ENCODE measurements at places on chromosomes 12 and 14.

DNA sequence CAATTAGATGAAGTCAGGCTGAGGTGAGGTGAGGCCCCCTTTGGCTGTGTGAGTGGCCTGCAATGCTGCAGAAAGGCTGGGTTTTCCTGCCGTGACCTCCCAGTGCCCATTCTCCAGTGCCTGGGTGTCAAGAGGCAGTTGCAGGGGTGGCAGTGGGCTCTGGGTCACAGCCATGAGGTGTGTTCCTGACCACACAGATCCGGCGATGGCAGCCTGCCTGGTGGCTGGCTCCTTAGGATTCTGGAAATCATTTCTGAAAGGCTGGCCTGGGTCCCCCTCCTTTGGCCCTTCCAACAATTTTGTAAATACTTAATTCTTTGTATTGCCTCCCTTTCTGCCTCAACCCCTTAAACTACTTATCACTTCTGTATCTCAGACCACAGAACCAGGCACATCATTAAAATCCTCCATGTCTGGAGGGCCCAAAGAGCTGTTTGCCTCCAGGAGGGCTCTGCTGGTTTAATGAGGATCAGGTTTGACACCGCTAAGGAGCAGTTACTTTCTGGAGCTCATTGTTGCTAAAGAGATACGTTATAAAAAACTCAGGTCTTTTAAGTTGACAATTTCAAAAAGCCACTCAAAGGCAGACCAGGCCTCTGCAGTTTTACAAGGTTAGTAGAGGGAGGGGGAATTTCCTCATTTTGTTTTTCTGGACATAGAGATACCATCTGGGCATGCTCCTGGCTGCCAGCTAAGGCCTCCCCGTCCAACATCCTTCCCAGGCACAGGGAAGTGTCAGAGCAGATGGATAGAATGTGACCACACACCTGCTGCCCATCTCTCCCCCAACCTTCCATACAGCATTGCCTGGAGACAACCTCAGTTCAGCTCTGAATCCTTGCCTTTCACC is 204.4 kb downstream of the FOXN3 start:
- DNase-seq, result no peak

DNA sequence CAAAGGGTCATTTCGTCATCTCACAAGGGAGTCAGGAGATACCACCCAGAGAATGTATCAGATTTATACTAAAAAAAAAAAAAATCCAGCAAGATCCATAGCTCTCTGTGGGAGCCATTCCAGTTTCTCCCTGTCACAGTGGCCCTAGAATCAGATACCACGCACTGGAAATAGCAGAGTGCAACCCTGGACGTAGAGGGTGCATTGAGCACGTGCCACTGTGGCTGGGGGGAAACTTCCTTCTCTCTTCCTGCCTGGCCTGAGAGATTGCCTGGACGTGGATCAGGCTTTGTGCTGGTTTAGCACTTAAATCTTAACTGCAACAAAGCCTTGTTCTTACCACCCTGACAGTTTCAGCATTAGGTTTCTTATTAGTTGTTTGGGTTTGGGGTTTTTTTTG is 124.3 kb downstream of the FBXL14 start:
- no peak for DNase-seq

- DNase-seq, result no peak
Measured at GRCh38 chr12:54798651-54799050, 55.7 kb upstream of the MUCL1 start.

DNA sequence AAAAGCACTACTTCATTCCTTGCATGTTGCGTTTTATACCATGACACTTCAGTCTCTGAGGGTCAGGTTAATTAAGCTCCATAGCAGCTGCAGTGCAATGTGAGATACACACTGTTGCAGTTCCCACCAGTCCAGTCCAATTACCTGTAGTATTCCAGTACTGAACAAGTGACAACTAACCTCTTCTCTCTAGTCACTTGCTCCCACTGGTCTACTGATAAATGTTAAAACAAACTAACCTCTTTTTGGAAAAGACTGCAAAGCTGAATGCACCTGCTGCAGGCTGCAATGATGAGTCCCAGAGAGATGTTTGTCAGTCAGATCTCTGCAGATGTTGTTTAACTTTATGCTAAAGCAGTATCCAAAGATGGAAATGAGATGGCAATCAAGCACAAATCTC is 7.9 kb downstream of the NOVA1 start:
- DNase-seq, result no peak

DNA sequence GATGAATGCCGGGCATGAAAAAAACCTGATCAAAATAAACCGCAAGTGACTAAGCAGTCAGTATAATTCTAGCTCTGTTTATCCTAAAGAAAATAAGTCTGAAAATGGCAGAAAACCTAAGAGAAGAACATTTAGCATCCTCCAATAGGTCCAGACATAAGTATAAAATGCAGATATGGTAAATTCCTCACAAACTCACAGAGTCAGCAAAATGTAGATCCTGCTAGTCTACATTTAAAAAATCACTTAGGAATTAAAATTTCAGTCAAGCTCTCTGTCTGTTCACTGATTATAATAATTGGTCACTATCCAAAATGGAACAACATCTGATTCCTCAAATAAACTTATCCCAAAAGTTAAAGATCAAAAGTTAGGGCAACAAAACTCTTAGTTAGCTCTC is 95.1 kb downstream of the DIO2 start:
- no peak for DNase-seq

- peak; percentile 34 for DNase-seq
Measured at GRCh38 chr14:92563359-92563758, 49.8 kb downstream of the RIN3 start.

GRCh38 chr12:69102856-69103255 is 136.5 kb upstream of the CPSF6 start:
- no peak for DNase-seq

GRCh38 chr12:52778833-52779232 is 1.7 kb upstream of the KRT76 start:
- no peak for DNase-seq

GRCh38 chr12:94636462-94637085 is 13.8 kb downstream of the TMCC3 start:
- DNase-seq, result no peak

GRCh38 chr14:24465805-24466204 is 23.2 kb upstream of the SDR39U1 start:
- DNase-seq, result no peak

DNA sequence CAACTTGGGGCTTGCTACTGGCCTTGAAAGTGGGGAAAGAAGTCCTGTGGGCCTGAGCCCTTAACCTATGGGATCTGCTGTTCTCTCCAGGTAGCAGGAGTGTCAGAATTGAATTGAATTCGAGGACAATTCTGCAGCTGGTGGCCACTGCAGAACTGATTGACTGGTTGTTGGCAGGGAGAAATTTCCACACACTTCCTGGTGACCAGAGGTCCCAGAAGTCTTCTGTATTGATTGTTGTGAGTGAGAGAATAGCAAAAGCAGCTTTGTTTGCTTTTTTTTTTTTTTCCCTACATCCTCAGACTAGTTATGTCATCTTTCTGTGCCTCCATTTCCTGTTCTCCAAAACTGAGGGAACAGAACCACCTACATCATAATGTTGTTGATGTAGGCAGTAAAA is 64.1 kb downstream of the PRICKLE1 start:
- DNase-seq, result no peak

DNA sequence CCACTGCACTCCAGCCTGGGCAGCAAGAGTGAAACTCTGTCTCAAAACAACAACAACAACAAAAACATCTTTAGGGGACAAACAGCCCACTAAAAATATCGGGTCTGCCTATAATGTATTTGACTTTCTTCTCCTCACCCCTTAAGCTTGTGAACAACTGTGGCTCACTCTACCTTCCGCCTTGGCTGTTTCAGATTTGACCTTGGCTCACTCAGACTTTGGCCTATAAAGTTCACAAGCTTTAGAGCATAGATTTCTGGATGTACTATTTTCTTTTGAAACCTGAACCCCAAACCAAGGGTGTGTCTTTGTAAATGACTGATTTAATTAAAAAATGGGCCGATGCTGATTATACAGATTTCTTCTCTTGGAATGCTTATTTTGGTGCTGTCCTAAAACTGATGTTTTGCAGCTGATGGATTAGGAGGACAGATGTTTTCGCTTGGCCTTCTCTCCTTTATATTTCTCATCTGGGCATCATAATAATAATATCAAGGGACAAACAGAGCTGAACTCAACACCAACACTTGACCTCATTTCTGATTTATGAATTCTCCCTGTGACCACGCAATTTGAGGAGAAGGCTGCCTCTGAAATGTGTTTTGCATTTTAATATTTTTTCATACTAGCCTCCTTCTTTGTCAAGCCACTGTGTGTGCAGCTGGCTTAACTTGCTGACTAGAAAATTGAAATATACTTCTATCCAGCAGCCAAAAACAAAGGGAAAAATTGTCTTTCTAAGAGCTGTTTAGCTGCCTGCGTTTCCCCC is 40.2 kb upstream of the RASSF3 start:
- DNase-seq, result peak; percentile 73

- DNase-seq, result peak; percentile 92
Measured at GRCh38 chr14:23327947-23328744, 6.9 kb downstream of the PABPN1 start.

DNA sequence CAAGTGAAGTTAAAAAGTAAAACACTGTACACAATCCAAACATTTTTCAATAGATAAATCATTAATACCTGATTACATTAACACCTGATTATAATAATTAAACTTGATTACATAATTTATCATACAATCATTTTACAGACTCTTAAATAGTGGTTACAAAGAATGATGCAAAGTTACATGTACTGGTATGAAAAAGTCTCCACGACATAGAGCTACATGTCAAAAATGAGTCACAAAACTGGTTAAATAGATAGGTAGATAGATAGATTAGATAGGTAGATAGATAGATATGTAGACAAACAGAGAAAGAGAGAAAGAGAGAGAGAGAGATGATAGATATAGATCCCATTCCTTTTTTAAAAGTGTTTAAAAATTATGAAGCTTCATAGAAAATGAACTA is 109.2 kb downstream of the NUAK1 start:
- no peak for DNase-seq

- DNase-seq, result no peak
Measured at GRCh38 chr14:86035882-86036281, 505.9 kb downstream of the FLRT2 start.

GRCh38 chr12:54497883-54498282 is 331 bp downstream of the NCKAP1L start:
- no peak for DNase-seq

DNA sequence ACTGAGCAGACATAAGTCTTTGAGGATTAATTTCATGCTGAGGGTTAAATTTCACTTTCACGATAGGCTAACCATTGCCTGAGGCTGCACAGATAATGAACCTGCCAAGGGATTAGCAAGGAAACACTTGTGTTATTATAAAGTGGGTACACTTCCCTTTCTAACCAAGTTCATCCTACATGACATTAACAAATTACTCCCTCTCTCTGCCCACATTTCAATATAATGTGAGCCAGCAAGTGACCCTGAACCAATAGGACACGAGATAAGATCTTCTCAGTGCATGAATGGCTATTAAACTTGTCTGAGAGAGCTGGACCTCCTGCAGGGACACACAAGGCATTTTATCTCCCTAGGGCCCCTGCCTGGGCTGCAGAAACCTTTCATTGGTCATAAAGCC is 173.5 kb downstream of the PAX9 start:
- DNase-seq, result no peak

GRCh38 chr12:109632342-109632741 is 58.7 kb downstream of the MVK start:
- DNase-seq, result no peak

GRCh38 chr12:39638178-39638577 is 18.6 kb upstream of the ABCD2 start:
- DNase-seq, result no peak

DNA sequence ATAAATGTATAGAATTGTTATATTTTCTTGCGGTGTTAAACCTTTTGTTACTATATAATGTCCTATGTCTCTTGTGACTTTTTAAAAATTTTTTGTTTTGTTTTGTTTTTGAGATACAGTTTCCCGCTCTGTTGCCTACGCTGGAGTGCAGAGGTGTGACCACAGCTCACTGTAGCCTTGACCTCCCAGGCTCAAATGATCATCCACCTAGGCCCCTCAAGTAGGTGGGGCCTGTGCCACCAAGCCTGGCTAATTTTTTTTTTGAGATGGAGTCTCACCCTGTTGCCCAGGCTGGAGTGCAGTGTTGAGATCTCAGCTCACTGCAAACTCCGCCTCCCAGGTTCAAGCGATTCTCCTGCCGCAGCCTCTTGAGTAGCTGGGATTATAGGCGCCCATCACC is 26.5 kb upstream of the RCOR1 start:
- DNase-seq, result no peak

GRCh38 chr14:87679866-87680265 is 313.1 kb downstream of the GALC start:
- DNase-seq, result no peak

- DNase-seq, result peak; percentile 1
Measured at GRCh38 chr12:16281157-16281556, 3.7 kb upstream of the SLC15A5 start.

GRCh38 chr12:3257411-3257810 is 180.2 kb downstream of the TSPAN9 start:
- no peak for DNase-seq

- DNase-seq, result no peak
Measured at GRCh38 chr12:2796187-2796666, 1.5 kb downstream of the FKBP4 start.

DNA sequence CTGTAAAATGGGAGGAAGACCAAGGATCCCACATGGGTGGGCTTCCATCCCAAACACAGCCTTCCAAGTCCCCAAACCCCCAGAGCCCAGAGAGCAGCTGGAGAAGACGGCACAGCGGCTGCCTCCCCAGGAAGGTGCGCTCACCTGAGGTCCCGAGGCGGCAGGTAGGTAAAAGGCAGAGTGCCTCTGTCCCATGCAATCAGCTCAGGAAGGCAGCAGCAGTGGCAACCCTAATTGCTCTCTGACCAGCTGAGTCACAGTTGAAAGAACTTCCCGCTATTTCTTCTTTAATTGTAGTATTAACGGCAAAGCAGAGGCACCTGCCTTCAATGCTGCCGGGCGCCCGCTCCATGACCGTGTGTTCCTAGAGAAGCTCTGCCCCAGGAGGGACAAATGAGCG is 91.1 kb upstream of the BCL11B start:
- DNase-seq, result no peak

DNA sequence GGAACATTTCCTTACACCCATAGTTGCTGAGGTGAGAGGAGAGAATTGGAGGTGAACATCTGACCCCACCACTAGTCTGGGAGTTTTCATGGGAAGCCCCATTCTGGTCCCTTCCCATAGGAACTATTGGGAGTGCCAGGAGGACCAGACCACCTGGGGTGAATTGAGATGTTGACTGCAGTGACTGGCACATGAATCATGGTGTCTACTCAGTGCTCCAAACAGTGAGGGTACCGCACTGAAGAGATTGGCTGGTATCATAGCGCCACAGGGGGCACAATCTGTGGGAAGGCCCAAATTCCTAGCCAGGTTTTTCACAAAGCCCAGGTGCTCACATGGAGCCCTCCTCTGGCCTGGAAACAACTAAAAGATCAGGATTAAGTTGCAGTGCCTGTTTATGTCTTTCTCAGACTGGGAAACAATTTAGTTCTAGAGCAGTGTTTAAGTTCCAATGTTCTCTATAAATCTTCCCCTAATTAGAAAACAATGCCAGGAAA is 3.7 kb upstream of the RNASE9 start:
- no peak for DNase-seq

GRCh38 chr12:132925597-132926414 is 30.3 kb downstream of the ZNF605 start:
- DNase-seq, result no peak

All from adipocyte (in vitro differentiated cells).